Sigmoid colon (tissue), 7 donors: ENCODE measurements at places on chromosomes 3 and 15.

GRCh38 chr15:22973987-22974386 lies 6.2 kb downstream of the CYFIP1 start:
- DNase-seq, result peak; percentile 21
- no peaks in the 10 kb centered on the region for H3K27me3 ChIP-seq
- peaks cover 11% of the 10 kb centered on the region for H3K4me1 ChIP-seq
- H3K4me3 ChIP-seq, result no peak overlapping the region

- DNase-seq, result no peak
- no peak overlapping the region for H3K27ac ChIP-seq
- H3K27me3 ChIP-seq, result no peaks in the 10 kb centered on the region
Observed at GRCh38 chr3:180909369-180910127, 2.9 kb upstream of the FXR1 start.

- no peaks in the 10 kb centered on the region for H3K27me3 ChIP-seq
- H3K36me3 ChIP-seq, result no peaks in the 10 kb centered on the region
- H3K27ac ChIP-seq, result no peak overlapping the region
- peak; percentile 67 for DNase-seq
- H3K4me1 ChIP-seq, result no peaks in the 10 kb centered on the region
- H3K4me3 ChIP-seq, result no peak overlapping the region
Observed at GRCh38 chr3:59609657-59610348, 560.0 kb upstream of the CFAP20DC start.

- H3K4me3 ChIP-seq, result no peak overlapping the region
- H3K27me3 ChIP-seq, result no peaks in the 10 kb centered on the region
- DNase-seq, result no peak
Observed at GRCh38 chr3:108062051-108062450, 28.8 kb downstream of the CD47 start.

DNA sequence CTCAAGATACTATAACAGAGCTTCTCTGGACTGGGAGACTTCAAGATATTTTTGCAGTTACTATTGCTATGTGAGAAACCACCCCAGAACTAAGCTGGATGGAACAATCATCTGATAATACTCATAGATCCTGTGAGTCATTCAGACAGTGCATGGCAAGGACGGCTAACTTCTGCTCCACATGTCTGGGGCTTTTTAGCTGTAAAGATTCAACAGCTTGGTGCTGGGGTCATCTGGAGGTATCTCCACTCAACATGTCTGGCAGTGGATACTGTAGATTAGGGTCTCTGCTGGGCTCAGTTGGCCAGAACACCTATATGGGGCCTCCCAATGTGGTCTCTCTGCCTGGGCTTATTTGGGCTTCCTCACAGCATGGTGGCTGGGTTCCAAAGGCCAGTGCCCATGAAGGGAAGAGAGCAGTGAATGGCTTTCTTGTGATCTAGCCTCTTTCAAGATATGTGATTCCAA lies 117.3 kb upstream of the SLC7A14 start:
- no peak overlapping the region for H3K4me3 ChIP-seq
- H3K27me3 ChIP-seq, result no peaks in the 10 kb centered on the region
- no peak for DNase-seq

DNA sequence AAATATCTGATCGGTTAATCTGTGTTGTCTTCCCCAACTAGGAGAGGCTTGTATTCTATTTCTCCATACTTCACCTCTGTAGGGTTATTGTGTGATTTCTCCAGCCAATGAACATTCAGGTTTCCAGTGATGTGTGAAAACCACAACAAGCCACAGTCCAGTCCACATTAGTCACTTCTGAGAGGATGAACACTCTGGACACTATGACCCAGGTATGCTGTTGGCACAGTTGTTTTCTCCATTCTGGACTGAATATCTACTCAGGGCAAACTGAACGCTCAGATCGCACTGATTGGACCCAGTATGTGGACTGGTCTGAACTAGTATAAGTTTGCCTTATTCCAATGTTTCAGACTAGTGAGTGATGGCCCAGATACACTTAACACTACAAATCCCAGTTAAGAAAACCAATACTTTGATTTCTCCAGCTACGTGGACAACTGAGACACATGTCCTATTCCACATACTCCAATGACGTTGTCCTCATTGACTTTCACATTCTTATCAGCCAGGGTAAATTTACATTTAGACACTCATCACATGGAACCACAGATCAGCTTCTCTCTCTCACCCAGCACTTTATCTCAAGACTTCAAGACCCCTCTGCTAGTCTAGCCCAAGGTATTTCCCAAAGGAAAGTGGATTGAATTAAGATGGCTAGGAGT lies 587.4 kb upstream of the SGO1 start:
- H3K4me3 ChIP-seq, result no peak overlapping the region
- H3K36me3 ChIP-seq, result no peaks in the 10 kb centered on the region
- H3K4me1 ChIP-seq, result no peaks in the 10 kb centered on the region
- H3K27ac ChIP-seq, result no peak overlapping the region

GRCh38 chr3:132293251-132293650 lies 24.0 kb upstream of the ACP3 start:
- no peaks in the 10 kb centered on the region for H3K4me1 ChIP-seq
- no peak overlapping the region for H3K4me3 ChIP-seq
- no peaks in the 10 kb centered on the region for H3K36me3 ChIP-seq
- H3K27ac ChIP-seq, result no peak overlapping the region
- DNase-seq, result no peak
